ENCODE measurements at places on chromosomes 6 and 20.

GRCh38 chr6:11202513-11203305 is 29.8 kb downstream of the NEDD9 start:
- DNase-seq = no peak

GRCh38 chr6:34523441-34524206 is 32.5 kb downstream of the SPDEF start:
- no peak for DNase-seq

DNA sequence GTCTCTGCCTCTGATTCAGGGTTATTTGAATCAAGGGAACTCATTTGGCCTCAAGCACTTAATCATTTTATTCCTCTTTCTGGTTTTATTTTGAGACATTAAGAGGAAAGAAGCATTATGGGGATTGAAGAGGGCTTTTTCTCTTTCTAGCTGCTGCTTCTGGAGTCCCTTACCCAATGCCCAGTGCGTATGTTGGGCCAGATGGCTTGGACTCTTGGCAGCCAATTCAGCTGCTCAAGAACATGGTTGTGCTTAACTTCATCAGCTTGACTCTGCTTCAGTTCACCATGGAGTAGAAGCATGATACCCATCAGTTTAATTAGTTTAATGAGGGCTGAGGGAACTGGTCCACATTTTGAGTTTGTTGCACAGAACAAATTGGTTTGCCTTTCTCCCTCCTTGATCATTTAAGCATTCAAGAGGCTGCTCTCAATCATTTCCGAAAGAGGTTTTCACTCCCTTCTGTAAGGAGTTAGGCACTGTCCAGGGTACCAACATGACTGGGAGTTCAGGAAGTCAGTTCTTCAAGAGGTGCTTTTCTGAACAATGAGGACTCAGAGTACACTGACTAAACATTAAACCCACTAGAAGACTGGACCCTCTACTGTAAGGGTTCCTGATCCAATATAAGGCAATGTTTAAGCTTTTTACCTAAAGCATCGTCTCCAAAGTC is 14.6 kb downstream of the PDYN start:
- no peak for DNase-seq

- DNase-seq = no peak
Measured at GRCh38 chr6:151263967-151264366, 24.2 kb downstream of the AKAP12 start.

GRCh38 chr6:124955108-124955856 is 7.0 kb upstream of the RNF217 start:
- DNase-seq = no peak

DNA sequence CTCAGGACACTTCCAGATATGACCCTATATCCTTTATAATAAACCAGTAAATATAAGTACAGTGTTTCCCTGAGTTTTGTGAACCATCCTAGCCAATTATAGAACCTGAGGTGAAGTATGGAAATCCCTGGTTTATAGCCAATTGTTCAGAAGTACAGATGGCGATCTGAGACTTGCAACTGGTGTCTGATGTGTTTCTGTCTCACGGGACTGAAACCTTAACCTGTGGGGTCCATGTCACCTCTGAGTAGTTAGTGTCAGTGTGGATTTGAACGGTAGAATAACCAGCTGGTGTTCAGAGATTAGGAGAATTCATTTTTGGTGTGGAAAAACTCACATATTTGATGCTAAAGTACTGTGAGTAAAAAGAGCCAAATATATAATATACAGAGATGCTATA is 606.6 kb downstream of the MAFB start:
- DNase-seq = no peak

DNA sequence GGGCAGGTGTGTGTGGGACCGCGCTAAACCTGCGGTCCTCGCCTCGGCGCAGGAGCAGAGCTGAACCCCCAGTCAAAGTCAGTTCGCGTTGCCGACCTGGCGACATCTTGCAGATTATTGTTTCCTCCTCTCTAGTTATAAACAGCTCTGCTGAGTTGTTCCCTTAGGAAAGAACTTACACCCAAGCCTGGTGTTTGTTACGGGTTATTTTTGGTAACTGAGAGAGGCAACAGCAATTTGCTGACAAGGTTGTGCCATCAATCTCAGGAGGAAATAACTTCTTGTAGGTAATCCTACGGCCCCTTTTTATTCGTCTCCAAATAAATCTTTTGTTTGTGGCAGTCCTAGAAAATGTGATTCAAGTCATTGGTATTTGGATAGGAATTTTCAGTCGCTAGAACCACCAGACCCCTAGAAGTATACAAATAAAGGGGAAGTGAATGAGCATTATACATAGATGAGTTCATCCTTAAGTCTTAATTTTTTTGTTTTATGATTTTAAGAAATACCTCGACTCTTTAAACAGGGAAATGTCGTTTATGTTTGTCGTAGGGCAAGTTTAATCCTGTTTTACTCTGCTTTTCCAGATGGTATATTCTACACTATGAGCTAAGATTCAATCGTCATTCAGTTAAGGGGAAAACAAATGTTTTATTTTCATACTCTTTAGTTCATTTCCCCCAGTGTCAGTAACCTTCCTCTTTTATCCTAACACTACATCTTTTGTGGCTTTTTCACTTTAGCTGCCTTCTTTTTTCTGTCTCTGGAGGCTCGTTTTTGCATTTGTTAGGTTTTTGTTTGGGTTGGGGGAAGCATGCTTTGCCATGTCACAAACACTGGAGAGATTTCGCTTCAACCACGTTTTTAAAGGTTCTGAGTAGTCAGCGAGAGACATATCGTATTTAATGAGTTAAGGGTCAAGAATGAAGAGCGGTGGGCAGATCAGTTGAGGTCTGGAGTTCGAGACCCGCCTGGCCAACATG is 1.2 kb downstream of the PM20D2 start:
- no peak for DNase-seq
